Tibial nerve (tissue), 4 donors: ENCODE measurements at places on chromosomes 6 and 20.

DNA sequence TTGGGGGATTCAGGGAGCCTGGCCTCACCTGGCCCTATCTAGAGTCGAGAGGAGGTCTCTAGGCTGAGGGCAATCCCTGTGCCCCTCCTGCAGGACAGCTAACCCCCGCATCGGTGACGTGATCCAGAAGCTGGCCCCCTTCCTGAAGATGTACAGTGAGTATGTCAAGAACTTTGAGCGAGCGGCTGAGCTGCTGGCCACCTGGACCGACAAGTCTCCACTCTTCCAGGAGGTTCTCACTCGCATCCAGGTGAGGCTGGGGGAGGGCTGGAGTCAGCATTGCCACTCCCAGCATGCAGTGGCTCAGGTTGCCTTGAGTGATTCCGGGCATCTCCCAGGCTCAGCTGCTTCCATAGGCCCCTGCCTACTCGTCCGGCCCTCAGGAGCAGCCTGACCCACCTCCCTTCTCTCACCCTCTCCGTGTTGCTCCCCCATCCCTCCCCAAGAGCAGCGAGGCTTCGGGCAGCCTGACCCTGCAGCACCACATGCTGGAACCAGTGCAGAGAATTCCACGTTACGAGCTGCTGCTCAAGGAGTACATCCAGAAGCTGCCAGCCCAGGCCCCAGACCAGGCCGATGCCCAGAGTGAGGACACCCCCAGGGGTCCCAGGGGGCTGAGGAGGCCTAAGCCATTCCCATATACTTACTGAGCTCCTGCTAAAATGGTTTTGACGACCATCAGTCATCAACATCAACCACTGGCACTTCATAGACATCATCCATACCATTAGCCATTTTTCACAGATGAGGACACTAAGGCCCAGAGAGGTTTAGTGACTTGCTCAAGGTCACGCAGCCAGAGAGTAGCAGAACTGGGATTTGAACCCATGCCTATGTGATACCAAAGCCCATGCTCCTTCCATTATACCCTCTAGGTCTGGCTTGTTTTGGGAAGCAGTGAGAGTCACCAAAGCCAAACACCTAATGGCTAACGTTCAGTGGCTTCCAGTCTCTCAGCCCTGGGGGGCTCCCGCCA lies 8.3 kb downstream of the FGD2 start:
- H3K27me3 ChIP-seq: no peaks in the 10 kb centered on the region
- no peak overlapping the region for H3K4me3 ChIP-seq
- no peaks in the 10 kb centered on the region for H3K36me3 ChIP-seq
- no peak overlapping the region for H3K27ac ChIP-seq

DNA sequence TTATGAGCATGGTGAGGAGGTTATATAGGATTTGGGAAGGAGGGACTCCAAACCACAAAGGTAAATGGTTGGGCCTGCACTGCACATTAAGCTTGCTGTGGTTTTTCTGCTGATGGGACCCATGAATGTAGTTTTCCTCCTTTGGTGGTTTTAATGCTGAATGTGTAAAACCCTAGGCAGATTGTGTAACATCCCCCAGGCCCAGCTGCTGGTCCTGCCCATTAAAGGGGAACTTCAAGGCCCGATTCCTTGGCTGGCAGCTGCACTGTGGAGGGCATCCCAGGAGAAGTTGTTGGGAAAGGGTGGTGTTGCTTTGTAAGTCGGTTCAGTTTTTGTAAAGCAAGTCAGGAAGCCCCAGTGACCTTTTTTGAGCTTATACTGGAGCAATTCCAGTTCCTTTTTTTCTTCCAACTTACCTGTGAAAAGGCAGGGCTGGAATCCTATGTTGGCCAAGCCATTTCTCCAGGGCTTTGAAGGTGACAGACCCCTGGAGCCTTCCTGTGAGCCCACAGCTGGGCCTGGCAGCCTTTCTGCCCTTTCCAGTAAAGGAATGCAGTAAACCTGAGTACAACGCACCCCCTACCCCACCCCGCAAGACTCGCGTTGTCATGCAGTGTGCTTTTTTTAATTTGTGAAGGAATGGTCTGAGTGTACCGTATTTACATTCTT lies 43.1 kb upstream of the NAA20 start:
- no peaks in the 10 kb centered on the region for H3K36me3 ChIP-seq
- H3K27ac ChIP-seq: peak overlapping the region; percentile 71
- peak; percentile 69 for DNase-seq
- H3K4me1 ChIP-seq: peaks cover 32% of the 10 kb centered on the region

DNA sequence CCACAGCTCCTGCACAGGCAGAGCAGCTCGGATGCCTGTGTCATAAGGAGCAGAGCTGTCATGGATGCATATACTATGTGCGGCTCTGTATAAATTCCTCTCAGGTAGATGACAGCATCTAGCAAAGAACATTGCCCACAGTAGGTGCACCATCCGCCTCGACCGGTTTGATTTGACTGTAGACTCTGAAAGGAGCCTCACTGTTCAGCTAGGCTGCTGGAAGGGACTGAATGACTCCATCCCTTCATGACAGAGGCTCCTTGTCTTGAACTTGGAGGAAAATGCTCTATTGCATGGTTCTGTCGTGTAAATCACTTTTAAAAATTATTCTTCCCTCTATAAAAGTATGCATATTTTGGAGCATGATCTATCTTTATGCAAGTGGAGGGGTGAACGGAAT lies 128.8 kb upstream of the QKI start:
- H3K27me3 ChIP-seq: no peaks in the 10 kb centered on the region
- H3K36me3 ChIP-seq: no peaks in the 10 kb centered on the region
- no peak for DNase-seq
- H3K27ac ChIP-seq: no peak overlapping the region

- no peaks in the 10 kb centered on the region for H3K36me3 ChIP-seq
- H3K4me3 ChIP-seq: no peak overlapping the region
Measured at GRCh38 chr6:82144852-82145340, 102.6 kb downstream of the IBTK start.

GRCh38 chr6:14290772-14291330 lies 173.3 kb downstream of the CD83 start:
- peaks cover 13% of the 10 kb centered on the region for H3K4me1 ChIP-seq
- no peak for DNase-seq
- no peaks in the 10 kb centered on the region for H3K36me3 ChIP-seq

DNA sequence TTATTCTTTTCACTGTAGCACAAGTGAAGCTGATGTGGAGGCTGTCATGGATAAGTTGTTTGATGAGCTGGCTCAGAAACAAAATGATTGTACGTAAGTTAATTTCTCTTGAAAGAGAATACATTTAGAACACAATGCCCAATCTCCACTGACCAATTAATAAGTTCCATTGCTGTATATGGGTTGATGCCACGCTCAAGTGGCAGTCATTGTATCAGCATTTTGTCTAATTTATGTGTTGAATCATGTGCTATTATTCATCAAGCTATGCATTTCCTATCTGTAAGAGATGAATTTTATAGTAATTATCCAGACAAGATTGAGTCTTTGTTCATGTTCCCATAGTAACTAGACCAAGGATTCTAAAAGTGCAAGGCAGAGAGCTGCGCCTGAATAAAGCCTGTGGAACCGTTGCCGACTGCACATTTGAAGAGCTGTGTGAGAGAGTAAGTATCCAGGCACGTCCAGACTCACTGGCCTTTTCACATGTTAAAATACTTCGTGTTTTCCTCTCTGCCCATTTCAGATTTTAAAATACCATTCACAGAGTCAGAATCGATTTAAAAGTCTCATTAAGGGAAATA lies 83.8 kb upstream of the FOXO3 start:
- no peaks in the 10 kb centered on the region for H3K27me3 ChIP-seq
- H3K36me3 ChIP-seq: peaks cover 36% of the 10 kb centered on the region
- no peak overlapping the region for H3K4me3 ChIP-seq
